NCI-H1417 (cell line): ENCODE measurements at places on chromosomes 13 and 19.
A peak's percentile ranks its signal among the peaks of the same experiment; 100 is the strongest.

DNA sequence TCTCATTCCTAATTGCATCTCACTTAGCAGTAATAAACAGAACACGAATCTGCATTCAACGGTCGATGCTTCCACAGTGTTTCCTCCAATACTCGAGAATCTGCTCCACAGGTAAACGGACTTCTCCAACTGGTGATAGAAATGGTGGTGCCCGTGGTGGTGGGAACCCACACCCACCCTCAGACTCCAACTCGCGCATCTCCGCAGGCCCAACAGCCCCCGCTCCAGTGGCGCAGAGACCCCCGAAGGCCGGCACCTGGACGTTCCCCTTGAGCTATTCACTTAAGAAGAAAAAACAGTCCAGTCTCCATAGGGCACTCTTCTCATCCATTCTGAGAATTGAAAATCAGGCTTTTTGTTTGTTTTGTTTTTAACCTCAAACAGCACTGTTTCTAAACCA lies 13.8 kb upstream of the RASA3 start:
- no peak for DNase-seq

DNA sequence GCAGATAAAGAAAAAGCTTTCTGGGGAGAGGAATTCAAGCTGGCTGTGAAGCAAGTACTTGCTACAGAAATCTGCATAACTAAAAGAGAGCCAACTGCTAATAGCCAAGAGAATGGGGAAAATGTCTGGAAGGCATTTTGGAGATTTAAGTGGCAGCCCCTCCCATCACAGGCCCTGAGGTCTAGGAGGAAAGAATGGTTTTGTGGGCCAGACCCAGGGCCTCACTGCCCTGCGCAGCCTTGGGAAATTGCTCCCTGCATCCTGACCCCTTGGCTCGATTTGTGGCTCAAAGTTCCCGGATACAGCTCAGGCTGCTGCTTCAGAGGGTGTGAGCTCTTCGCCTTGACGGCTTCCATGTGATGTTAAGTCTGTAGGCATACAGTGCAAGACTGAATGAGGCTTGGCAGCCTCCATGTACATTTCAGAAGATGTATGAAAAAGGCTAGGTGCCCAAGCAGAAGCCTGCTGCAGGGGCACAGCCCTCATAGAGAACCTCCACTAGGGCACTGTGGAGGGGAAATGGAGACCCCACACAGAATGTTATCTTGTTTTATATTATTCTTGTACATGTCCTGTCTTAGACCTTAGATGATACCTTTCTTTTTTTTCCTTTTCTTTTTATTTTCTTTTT lies 34.4 kb downstream of the MZT1 start:
- DNase-seq = no peak

DNA sequence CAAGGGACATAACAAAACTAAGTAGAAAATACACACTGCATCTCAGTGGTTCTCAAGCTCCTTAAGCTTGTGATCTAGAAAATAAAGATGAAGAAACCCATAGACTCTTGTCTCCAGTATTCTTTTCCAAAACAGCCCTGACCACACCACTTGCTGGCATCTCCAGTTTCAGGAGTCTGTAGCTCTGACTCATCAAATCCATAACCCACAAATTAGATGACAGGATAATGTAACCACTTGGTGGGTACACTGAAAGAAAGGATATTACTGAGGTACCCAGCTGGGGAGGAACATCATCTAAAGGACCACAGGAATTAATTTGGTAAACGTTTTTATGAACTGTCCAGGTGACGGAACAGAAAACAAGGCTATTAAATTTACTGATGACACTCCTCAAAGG lies 214.7 kb downstream of the VWA8 start:
- DNase-seq = no peak

DNA sequence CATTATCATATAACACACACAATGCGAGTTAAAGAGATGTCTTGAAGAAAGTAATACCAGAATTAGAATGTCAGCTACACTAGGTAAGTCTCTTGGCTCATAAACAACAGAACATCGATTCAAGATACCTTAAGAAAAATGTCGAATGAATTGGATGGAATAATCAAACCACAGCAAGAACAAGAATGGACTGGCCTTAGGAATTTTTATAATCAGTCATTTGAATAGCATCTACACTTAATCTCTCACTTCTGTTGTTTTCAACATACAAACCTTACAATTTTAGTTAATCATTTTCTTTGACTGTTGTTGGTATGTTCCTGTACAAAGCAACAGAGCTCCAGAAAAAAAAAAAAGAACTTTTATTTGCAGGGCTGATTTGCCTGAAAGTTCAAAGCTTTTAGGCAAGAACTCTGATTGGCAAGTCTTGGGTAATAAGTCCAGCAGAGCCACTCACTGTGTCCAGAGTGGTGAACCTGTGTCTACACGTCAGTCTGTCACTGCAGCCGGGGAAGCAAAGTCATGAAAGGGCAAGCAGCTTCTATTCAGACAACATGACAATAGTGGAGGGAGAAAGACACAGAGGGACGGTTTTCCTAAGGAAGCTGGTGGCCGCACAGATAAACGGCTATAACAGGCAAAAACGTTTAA lies 1026.1 kb upstream of the MIR17HG start:
- DNase-seq = no peak

DNA sequence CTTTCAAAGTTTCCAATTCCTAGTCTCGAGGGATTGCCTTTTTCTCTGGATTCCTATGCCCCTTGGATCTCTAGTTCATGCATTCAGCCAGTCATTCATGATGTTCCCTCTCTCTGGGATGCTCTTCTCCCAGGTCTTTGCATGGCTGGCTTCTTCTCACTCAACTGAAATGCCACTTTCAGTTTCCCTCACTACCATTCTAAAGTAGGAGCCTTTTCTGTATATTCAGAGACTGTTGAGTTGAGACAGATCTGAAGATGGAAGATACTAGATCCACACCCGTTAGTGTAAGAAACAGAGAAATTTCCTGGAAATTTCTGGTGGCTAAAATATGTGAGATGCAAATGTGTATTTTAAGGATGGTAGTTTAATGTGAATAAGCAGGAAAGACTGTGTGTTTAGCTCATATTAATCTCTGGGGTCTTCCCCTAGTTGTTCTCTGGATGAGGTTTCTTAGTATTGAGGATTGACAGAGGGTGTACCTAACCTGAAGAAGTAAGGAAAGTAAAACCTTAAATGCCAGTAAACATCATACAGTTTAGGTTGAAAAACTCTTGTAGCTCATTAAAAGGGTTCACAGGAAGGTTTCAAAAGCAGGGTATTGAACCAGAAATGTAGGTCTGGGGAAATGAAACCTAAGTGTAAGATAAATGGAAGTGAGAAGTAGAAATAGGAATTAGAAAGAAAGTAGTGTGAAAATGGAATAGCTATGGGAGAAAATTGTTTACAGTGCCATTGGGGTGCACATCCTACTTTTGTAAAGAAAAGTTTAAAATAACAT lies 331.3 kb downstream of the NDFIP2 start:
- no peak for DNase-seq

DNA sequence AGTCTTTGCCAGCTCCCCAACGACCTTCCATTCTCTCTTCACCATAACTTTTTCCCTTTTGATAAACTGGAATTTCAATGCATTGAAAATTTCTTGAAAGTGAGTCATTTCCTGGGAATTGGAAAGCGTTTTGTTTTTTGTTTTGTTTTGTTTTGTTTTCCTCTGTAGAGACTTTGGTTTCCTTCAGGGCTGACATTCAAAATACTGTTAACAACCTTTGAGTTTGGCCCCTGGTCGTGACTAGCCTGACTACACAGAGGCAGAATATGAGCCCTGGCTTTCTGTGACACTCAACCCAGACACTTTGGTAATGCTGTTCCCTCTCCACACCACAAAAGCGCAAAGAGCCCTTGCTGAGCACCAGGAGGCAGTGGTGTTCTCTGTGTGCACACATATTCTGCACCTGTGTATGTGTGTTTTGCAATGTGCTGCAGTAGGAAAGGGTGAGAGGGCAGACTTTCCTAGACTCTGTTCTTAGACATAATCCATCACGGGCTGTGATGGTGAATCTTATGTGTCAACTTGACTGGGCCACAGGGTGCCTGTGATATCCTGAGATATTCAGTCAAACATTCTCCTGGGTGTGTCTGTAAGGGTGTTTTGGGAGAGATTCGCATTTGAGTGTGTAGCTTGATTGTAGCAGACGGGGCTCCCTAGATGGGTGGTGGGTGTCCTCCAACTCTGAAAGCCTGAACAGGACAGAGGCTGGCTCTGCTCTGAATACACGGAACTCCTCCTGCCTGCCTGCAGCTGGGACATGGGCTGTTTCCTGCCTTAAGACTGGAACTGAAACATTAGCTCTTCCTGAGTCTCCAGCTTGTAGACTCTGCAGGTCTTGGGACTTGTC lies 29.5 kb upstream of the ANKRD10 start:
- DNase-seq = peak; percentile 20

DNA sequence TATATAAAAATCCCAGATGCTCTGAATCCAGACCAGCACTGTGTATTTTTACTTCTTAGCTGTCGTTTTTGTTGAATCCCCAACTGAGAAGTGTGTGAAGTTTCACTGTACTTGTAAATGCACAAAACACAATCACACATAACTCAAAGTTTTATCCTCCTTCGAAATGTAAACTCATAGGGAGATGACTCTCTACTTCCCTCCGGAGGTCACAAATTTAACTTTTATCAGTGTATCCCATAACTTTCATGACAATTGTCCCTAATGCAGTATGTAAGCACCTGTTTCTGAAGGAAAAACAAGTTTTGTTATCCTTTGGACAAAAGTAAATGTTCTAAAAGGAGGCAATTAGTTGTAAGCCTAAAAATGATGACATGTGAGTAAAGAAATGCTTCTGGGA lies 665.0 kb upstream of the SLITRK6 start:
- peak; percentile 19 for DNase-seq

DNA sequence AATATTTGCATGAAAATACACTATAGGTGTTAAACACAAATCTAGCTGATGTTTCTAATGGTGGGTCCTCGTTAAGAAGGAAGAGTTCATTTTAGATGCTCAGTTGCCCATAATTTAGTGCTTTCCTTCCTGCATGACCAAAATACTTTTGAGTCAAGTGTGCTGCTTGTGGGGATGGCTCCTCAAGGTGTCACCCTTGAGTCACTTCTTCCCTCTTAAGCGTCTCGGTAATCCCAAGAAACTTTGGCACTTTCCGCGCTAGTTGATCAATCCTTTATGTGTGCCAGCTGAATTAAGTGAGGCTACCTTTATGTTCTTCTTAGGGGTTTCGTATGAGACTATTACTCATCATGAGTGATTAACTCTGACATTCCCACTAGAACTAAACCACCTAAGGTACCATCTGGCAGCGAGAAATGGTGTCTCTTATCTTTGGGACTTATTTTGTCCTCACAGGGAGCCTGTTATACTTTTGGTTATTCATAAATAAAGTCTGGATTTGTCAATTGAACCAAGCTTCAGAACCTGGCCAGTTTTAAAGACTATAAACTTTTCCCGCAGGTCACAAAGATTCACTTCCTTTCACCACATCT lies 106.8 kb downstream of the NHLRC3 start:
- peak; percentile 43 for DNase-seq

GRCh38 chr19:10769533-10770491 lies 51.9 kb downstream of the DNM2 start:
- no peak for DNase-seq

DNA sequence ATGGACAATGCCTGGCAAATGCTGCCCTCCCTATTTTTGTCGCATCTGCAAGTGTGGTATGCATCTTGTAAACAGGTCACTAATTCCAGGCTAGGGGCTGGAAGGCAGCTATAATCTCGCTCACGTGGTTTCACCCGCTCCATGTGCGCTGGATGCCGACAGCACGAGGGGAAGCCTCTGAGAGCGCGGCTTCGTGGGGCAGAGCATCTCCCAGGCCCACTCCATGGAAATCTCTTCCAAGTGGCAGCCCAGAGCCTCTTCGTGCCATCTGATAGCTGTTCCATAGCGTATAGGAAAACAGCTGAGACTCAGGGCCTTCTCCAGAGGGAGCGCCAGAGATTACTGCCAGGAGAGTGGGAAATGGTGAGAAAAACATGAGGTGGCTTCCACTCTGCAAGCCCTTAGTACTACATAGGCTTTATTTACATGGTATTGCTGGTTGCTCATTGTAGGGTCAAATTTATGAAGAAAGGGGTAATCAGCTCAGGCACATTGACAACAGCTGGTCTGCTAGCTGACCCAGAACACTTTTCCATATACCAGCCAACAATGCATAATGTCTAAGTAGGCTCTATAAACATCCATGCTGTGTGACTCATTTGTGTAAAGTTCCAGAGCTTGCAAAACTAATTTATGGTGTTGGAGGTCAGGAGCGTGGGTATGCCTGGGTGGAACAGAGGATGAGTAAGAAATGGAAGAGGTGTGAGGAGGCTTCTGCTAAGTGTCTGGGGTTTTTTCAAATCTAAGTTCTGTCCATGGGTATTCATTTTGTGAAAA lies 165.2 kb downstream of the SHISA2 start:
- no peak for DNase-seq

- no peak for DNase-seq
Measured at GRCh38 chr13:38204556-38204955, 145.1 kb upstream of the UFM1 start.

DNA sequence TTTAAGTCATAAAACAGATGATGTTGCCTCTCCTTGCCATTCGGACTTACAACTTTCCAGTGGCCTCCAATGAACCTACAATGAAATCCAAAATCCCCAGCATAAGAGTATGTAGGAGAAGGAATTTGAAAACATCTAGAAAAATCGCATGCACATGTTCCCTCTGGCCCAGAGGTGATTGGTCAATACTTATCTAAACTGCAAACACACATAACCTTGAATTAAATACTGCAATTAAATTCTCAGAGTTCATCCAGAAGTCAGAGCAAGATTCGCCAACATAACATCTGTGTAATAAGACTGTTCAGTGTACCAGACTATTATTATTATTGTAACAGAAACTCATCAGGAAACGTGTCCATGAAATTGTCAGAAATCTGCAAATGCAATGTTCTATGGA lies 82.2 kb upstream of the USP29 start:
- DNase-seq = no peak

GRCh38 chr19:48415395-48415794 lies 21.9 kb downstream of the GRIN2D start:
- peak; percentile 16 for DNase-seq

GRCh38 chr13:92407858-92408257 lies 818.7 kb upstream of the GPC6 start:
- DNase-seq = no peak

GRCh38 chr19:18453269-18454024 lies 15.5 kb upstream of the ISYNA1 start:
- DNase-seq = no peak

DNA sequence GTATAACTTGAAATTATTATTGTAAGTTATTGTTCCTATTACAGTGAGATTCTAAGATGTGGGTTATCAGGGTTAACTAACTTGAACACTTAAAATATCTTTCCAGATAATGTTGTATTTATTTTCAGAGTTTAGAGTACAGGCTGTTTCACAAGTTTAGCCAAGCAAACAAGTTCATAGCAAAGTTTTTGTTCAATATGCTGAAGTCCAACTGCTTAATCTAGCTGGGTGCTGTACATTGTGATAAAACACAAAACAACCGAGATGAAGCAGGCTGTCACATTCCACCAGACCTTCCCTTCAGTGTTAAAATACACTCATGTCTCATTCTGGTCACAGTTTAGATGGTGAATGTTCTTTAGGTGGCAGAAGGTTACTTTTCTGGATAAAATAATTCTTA lies 148.0 kb upstream of the PCDH20 start:
- DNase-seq = no peak
